ENCODE measurements at places on chromosomes 3 and 15.

GRCh38 chr15:90539789-90540188, 10.1 kb downstream of the CRTC3 start:
- no peak for DNase-seq

- DNase-seq, result no peak
Measured at GRCh38 chr3:3087279-3087678, 22.9 kb downstream of the IL5RA start.

DNA sequence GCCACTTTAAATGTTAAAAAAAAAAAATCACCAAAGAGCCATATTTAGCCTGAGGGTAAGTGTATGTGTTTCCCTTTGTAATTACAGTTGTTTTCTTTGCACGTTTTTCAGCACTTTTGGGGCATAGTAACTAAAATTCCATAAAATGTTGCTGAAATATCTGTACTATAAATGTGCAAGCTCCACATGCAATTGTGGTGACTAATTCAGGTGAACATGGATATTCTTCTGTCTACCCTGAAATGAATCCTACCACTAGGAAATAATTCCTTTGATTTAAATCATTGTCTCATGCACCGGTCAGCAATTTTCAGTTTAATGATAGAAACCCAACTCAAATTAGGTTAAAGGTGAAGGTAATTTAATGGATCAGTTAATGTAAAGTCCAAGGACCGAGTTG, 13.1 kb upstream of the TFG start:
- no peak for DNase-seq

- DNase-seq, result peak; percentile 57
Measured at GRCh38 chr15:66019368-66019767, 150.1 kb downstream of the RAB11A start.

GRCh38 chr15:95684693-95685115, 645.8 kb upstream of the NR2F2 start:
- no peak for DNase-seq

DNA sequence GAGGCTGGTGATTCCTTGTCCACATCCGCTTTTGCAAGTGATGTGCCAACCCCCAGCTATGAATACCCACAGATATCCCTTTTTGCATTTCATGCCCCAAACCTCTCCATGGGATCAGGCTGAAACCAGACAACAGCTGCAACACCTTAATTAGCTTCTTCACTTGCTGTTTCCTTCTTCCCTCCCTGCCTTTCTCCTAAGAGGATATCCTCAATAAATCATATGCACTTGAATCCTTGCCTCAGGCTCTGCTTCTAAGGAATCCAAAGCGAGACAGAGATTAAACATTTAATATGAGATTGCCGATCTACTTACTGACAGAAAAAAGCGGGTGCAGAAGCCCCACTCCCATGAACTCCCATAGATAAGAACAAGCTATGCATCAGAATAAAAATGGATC, 138.1 kb downstream of the CNTN6 start:
- no peak for DNase-seq

- no peak for DNase-seq
Measured at GRCh38 chr15:79769933-79770759, 126.7 kb downstream of the MTHFS start.

GRCh38 chr15:84761607-84762131, 13.3 kb downstream of the ZNF592 start:
- DNase-seq, result no peak

- DNase-seq, result no peak
Measured at GRCh38 chr3:70096376-70097066, 97.0 kb downstream of the SAMMSON start.

GRCh38 chr3:65662095-65662494, 376.6 kb downstream of the MAGI1 start:
- no peak for DNase-seq

DNA sequence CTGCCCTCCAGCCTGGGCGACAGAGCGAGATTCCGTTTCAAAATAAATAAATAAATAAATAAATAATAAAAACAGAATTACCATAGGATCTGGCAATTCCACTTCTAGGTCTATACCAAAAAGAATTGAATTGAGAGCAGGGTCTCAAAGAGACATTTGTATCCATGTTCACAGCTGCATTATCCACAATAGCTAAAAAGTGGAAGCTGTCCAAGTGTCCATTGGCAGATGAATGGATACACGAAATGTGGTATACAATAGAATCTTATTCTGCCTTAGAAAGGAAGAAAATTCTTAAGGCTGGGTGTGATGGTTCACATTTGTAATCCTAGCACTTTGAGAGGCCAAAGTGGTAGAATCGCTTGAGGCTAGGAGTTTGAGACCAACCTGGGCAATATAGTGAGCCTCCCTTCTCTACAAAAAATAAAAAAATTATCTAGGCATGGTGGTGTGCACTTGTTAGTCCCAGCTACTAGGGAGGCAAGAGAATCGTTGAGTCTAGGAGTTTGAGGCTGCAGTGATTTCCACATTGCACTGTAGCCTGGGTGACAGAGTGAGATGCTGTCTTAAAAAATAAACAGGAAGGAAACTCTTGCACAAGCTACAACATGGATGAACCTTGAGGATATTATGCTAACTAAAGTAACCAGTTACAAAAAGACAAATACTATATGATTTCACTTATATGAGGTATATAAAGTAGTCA, 24.2 kb downstream of the PFKFB4 start:
- no peak for DNase-seq

DNA sequence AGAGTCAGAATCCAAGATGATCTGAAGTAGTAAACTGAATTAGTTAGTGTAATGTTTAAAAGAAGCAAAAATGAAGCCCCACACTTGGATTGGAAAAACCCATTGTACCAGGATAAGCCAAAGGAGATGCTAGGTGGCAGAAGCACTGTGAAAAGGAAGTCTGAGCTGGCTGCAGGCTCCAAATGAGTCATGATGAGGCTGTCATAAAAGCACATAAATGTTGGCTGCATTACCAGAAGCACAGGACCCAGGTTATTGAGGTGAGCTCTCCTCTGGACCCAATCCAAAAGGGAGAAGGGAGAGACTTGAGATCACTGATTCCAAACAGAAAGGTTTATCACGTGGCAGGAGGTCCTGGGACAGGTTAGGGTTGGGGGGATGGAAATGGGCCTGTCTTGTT, 3.2 kb upstream of the ACAN start:
- no peak for DNase-seq

DNA sequence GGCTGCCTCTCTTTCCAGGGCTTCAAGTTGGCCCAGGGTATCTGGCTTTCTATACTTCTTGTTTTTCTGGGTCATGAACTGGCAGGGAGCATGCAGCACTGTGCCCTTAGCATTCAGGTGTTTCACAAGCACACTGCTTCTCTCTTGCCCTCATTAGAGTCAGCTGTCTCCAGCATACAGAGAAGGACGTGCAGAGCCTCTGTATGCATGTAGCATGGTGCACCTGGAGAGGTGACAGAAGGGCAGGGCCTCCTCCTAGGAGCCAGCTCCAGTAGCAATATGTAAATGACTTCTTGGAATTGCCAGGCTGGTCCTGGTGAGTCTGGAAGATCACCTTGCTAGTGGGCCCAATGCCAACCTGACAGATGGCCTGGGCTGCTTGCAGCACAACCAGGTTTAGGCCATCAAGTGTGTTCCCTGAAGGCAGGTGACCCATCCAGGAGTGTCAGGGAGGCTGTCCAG, 44.8 kb upstream of the ATP2C1 start:
- no peak for DNase-seq

DNA sequence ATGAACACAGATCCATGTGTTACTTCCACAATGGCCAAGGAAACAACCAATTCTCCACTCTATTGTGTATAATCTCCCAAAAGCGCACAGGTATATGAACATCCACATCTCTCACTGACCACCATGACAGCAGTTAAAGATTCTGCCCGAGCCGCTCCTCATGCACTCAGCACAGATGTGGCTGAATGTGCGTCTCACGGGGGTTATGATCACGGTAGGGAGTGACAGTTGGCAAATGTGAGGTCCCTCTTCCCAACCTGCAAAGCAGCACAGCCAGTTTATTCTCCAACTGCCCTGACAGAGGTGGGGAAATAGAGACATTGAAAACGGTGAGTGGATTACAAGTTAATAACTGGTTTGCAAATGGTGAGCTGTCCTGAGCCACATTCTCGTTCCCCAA, 17.6 kb downstream of the FOXP1 start:
- DNase-seq, result no peak

DNA sequence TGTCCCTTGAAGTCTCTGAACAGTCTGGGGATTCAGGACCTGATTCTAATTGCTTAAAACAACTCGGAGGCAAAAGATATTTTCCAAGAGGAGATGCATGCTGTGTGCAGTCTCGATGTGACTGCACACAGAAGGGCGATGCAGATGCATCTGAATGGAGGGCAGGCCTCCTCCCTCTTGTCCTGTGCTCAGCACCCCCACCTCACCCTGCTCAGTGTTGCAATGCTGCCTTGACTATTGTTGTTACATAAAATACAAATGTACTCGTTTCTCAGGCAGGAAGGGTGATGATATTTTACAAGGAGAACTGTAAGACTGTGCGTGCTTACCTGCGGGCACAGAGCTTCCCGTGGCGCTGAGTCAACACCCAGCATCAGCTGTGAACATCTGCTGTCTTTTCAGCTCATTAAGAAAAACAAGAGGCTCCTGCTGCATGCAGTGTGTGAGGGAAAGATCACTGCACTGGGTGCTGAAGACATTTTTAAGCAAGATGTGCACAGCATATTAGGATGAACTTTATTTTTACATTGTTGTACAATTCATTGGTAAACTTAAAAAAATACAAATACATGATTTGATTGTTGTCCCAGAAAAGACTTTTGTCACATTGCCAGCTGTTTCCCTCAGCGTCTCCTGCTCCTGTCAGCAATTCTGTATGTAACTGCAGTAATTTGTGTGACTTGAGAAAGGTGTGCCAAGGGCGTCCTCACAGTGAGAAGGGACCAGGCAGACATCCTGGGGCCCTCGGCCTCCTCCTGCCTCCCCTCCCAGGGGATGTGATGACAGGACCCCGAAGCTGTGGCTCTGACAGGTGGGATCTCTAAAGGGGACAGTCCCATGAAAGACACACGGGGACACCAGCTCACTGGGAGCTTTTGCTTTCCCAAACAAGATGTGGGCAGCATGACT, 56.3 kb upstream of the RPL32 start:
- no peak for DNase-seq

Data from H9 (cell line).